ENCODE measurements at places on chromosomes 1 and 21.

DNA sequence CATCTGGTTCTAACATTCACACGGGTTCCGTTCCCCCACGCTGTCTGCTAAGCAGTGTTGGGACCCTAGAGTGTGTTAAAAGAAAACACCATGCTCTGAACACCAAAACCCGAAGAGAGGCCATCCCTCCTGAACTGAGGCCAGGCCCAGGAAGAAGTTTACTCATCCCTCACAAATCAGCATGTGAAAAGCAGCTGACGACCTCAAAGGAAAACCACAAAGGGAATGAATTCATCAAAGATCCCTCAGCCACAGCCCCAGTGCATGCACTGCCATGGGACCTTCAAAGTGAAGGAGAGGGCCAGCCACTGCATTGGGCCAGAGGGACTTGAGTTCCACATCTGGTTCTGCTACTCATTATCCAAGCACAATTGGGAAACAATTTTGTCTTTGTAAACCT, 7.0 kb upstream of the PSEN2 start:
- DNase-seq: no peak

DNA sequence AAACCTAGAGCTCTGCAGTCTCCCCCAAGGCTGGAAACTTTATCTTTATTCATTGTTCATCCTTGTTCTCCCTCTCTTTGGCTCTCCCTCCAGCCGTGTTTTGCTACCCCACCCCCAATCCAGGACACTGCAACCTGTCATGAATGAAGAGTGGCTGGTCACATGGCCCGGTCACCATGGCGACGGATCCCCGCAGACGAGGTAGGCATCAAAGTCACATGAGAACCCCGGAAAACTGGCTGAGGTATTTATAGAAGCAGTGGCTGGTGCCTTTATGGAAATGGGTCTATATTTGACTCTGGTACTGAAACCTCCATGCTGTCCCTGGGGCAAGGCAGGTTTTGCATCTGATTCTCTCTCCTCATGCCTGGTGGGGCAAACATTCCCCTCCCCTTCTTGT, 13.4 kb upstream of the SLC6A17 start:
- DNase-seq: no peak

- DNase-seq: peak; percentile 60
These were observed at the start of gene GSTM4 for GRCh38 chr1:109655615-109656519. Gene GSTM4 (plus strand): TSS chr1:109656099. CDS start chr1:109656390, 291 bp downstream.

- peak; percentile 76 for DNase-seq
These were observed 2.7 kb upstream of the SDC3 start for GRCh38 chr1:30911059-30911954.

DNA sequence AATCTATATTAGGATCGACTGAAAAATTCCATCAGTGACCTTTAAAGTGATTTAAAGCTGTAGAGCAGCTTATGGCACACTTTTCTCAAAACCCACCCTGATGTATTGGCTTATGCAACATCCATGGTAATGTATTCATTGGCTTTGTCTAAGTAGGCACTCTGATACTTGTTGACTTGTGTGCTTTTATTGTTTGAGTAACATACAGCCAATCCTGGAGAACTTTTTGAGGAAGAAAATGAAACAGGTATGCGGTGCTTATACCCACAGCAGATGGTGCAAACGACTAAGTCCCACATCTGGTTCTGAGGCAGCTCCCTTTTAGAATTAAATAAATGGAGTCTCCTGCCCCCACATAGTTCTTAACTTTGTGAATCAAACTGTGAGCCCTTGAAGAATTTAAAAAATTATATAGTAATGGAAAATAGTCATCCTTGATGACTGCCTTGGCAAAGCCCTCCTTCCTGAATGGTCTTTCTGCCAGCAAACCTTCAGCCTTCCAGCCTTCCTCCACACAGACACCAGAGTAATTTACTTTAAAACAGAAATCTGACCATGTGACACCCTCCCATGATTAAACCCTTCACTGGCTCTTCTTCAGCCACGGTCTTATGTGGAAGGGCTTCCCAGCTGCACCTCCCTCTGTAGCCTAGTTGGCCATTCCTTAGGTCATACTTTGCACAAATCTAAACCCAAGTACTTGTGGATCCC, 116.0 kb downstream of the BCAR3 start:
- no peak for DNase-seq

- DNase-seq: no peak
These were observed 104.3 kb downstream of the HHIPL2 start for GRCh38 chr1:222443566-222443965.

DNA sequence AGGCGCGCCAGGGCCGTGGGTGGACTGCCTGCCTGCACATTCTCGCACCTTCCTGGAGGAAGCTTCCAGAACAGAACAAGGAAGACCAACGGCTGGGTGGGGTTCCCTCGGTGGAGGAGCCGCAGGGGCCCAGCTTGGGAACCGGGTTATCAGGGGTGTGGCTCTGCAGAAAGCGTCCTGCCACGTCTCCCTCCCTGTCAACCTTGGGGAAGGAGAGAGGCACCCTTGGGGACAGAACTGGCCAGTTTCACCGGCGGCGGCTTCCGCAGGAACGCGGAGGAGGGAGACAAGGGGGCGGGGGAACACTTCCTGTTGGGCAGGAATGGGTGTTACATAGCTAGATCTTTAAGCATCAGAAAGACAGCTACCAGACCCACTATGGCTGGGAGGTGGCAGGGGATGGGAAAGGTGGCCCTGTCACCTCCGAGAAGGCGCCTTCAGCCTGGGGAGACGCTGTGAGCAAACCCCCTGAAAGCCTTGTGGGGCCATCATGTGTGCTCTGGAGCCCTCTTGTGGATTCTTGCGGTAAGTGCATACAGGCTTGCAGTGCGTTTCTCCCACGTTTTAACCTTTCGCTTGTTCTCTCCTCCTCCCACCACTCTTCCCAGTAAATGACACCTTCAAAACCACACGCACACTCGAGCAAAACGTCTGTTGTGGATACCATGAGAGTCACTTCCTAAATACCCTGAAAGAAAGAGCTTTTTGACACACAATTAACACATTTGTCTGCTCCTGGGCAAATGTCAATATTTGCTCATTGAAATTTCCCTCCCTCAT, 3.8 kb upstream of the PLEKHA6 start:
- DNase-seq: no peak

GRCh38 chr1:187566354-187566753, 737.6 kb downstream of the PLA2G4A start:
- DNase-seq: no peak

GRCh38 chr1:32494196-32494595, 29.3 kb downstream of the ZBTB8B start:
- DNase-seq: no peak

DNA sequence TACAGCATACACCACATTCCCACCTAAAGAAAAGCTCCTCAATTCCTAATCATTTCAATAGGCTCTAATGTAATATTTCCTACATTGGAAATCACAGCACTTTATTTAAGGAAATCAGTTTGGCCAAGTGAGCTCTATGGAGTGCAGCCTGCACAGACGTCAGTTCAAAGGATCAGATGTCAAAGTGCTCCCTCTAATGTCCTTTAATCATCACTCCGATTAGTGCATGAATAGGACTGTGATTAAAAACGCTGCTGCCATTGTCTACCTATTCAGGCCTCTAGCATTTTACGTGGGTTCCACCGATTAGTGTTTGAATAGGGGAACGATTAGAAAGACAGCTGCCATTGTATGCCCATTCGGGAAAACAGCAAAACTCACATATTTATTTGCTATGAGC, 50.2 kb downstream of the DPYD start:
- no peak for DNase-seq

- no peak for DNase-seq
These were observed 169.6 kb upstream of the LHX8 start for GRCh38 chr1:74964508-74965102.

DNA sequence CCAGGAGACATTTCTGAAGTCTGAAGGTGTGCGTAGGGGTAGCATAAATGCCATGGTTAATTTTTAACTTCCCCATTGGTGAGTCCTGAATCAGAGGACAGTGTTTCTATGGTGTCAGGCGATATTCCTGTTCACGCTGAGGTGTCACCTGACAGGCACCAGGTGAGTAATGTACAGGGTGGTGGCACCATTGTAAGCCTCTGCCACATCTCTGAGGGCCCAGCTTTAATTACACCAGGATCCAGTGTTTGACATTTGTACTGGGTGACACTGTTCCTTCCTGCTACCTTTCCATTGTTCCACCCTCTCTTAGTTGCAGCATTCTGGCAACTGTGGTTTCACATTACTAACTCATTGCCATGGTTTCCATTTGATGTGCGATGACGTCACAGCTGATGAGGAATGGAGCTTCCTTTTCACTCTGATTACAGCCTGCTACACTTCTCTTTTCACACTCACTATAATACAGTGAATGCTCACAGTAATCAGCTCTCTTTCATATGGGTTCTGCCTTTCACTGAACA, 40.6 kb upstream of the MARK1 start:
- DNase-seq: no peak

GRCh38 chr1:54132495-54132894, 20.3 kb downstream of the CDCP2 start:
- no peak for DNase-seq

DNA sequence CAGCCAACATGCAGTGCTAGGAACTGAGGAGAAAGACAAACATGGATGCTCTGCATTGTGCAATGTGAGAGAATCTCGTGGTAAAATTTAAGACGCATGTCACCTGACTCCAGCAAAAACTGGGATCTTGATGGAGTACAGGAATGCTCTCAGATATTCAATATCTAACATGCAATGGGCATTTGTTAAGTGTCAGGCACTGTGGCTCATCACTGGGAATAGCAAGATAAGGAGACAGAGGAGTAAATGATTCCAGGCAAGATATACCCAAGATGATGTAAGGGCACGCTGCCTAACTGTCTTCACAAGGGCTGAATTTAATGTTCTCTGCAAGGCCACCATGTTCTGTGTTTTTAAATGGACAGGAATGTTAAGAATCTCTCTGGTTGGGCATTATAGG, 67.8 kb downstream of the LPAR3 start:
- DNase-seq: no peak

DNA sequence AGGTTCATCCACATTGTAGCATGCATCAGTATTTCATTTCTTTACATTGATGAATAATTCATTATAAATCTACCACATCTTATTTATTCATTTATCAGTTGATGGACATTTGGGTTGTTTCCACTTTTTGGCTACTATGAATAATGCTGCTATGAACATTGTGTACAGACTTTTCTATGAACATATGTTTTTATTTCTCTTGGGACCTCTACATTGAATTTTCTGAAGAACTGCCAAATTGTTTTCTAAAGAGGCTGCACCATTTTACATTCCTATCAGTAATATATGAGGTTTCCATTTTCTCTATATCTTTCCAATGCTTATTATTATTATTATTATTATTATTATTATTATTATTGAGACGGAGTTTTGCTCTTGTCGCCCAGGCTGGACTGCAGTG, 81.3 kb upstream of the SELENON start:
- DNase-seq: no peak

DNA sequence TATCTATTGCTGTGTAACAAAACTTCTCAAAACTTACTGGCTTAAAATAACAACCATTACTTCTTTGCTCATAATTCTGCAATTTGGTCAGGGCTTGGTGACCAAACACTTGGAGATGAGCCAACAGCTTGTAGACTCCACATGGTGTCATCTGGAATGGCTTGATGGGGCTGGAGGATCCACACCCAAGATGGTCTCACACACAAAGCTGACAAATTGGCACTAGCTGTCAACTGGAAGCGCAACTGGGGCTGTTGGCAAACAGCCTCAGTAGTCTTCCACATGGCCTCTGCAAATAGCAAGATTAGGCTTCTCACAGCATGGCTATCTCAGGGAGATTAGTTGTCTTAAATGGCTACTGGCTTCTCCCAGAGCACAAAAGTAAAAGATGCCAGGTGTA, 27.1 kb upstream of the MTF2 start:
- DNase-seq: no peak

DNA sequence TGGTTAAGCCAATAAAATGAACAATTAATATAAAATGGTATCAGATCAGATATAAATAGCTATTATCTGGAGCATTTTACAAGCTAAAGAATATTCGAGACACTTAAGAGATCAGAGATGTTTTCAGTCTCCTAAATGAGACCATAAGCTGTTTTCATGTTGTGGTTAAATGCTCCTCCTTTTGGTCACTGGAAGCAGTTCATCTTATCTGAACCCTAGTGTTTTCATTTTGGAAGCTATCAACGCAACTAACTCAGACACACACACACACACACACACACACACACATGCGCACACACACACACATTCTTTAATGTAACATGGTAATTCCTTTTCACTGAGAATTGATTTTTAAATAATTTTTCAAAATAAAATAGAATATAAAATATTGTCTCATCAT, 10.0 kb upstream of the LRRC8C start:
- DNase-seq: no peak

- no peak for DNase-seq
These were observed 30.9 kb downstream of the GPA33 start for GRCh38 chr1:167059045-167059808.

- no peak for DNase-seq
These were observed 29.1 kb upstream of the ACTL8 start for GRCh38 chr1:17725811-17726582.

GRCh38 chr1:166511761-166512160, 327.5 kb upstream of the POGK start:
- no peak for DNase-seq

- no peak for DNase-seq
These were observed 291.4 kb downstream of the LRRC40 start for GRCh38 chr1:69913977-69914376.

DNA sequence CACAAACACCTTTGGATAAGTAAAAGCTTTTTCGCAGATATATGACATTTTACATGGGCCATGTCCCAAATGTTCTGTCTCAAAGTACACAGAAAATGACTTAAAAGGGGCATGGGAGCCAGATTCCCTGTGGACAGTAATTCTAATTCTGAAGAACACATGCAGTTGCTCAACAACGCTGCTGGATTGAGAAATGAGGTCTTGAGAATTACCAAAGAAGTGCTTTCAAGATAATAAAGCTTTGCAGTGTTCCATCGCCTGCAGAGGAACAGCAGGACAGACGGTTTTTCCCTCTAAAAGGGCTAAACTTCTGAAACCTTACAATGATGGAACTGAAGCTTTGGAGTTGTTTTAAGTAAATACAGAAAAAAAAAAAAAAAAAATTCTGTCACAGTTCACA, 55.3 kb upstream of the HSPA13 start:
- no peak for DNase-seq

- DNase-seq: no peak
These were observed 22.1 kb upstream of the POU2F1 start for GRCh38 chr1:167198518-167199133.

Data from 8988T (cell line).